Naive thymus-derived CD8-positive, alpha-beta T cell (primary cell): ENCODE measurements at places on chromosomes 3 and 15. TPM values are rescaled to one million over a fixed set of nuclear protein-coding genes. Genes with fewer than 3 reads are reported as not detected.

DNA sequence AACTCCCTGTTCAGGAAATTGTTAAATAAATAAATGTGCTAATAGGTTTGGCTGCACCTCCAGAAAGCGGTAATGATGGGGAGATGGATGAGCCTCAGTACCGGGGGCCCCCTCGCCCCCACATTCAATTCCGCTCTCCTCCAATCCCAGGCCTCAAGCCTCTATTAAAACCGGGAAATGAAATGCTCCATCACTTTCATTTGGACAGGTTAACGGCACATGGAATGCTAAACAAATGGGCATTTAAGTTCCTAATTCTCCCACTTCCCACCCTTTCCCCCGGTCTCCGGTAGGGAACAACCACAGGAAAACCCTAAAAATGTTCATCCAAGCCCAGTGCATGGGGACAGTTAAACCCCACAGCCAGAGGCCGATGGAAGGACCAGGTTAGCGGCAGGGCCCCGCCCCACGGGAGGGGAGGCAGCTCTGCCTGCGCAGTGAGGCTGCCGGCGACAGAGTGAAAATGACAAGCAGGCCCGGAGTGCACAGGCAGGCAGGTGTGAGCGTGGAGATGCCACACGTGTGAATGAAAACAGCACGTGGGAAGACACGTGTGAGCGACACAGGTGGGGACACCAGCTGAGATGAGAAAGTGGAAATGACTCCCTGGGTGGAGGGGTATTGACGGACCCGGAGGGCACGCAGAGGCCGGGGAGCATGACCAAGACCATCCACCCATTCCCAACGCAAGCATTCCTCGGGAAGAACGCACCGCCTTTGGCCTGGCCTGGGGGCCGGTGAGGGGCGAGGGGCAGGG lies 28.1 kb downstream of the RNU5B-1 start:
- H3K36me3 ChIP-seq, result no peaks in the 10 kb centered on the region
- H3K27ac ChIP-seq, result no peak overlapping the region
- H3K4me1 ChIP-seq, result no peaks in the 10 kb centered on the region
- peaks cover 3% of the 10 kb centered on the region for H3K27me3 ChIP-seq
- no peak for DNase-seq

- peaks cover 55% of the 10 kb centered on the region for H3K4me1 ChIP-seq
- DNase-seq, result no peak
- H3K27ac ChIP-seq, result peak overlapping the region; percentile 65
- H3K4me3 ChIP-seq, result no peak overlapping the region
- H3K27me3 ChIP-seq, result no peaks in the 10 kb centered on the region
Measured at GRCh38 chr15:64856429-64857145, 14.9 kb downstream of the PLEKHO2 start.

DNA sequence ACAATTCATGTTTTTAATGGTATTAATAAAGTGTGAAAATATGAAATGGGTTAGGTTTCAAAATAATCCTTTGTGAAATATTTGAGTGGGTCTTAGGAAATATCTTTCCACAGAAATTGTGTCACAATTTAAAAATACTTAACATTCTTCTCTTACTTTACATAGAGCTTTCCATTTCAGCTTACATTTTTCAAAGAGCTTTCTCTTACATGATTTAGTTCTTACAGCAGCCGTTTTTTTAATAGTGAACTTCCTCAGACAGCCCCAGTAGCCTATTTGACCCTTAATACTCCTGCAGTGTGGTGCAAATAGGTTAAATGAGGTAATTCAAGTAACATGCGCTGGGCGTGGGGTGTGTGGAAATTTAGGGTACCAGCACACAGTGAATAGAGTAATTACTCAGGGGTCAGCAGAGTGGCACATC lies 21.8 kb downstream of the P2RY12 start:
- no peak for DNase-seq
- H3K27me3 ChIP-seq, result peaks cover 3% of the 10 kb centered on the region
- H3K36me3 ChIP-seq, result no peaks in the 10 kb centered on the region
- H3K4me1 ChIP-seq, result no peaks in the 10 kb centered on the region

DNA sequence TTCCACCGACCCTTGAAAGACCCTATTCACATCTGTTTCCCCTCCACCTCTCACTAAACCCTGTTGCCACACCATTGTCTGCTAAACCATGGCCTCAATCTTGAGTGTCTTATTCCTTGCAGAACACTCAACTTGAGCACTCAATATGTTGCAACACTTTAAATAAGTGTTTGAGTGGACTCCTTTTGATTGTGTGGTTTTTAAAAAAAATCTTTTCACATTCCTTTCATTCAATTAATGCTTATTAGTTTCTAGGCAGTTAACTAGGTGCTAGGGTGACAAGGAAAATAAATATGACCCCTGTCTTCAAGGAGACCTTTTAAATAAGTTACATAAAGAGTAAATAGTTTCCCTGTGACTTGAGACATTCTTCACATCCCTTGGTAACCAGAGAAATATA lies 13.3 kb upstream of the HHLA2 start:
- no peak for DNase-seq
- H3K36me3 ChIP-seq, result no peaks in the 10 kb centered on the region
- H3K27ac ChIP-seq, result no peak overlapping the region
- H3K27me3 ChIP-seq, result no peaks in the 10 kb centered on the region
- no peak overlapping the region for H3K4me3 ChIP-seq

- DNase-seq, result no peak
- no peaks in the 10 kb centered on the region for H3K4me1 ChIP-seq
- H3K4me3 ChIP-seq, result no peak overlapping the region
- no peak overlapping the region for H3K27ac ChIP-seq
Measured at GRCh38 chr15:88930579-88930978, 17.4 kb upstream of the MFGE8 start.

Gene CMTM8
- 2.2 TPM for total RNA-seq

DNA sequence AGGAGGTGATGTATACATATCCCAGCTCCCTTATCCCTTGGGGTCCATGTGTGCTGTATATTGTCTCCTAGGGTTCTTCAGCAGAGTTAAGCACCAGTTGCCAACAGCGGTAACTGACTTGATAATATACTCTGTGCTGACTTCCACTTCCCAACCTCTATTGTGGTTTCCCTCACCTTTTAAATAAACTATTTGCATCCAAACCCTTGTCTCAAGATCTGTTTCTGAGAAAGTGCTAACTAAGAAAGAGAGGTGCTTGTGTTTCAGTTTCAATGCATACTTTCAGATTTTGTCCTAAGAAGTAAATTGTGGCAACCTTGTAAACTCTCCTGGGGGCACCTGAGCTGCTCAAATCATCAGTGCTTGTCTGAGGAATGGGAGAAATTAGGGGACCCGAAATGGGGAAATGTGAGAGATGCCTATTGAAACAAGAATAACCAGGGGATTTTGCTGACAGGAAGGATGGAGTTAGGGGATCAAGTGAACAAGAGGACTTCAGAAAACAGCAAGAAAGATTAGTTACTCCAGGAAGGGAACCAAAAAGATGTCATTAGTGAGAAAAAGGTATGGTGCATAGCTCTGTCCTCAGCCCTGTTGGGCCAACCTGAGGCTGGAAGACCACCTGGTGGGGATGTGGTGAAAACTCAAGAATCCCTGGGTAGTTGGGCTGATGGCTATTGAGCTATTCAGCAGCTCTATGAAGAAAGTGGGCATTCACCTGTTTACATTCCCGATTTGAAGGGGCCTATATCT lies 50.9 kb upstream of the MRPL3 start:
- H3K27me3 ChIP-seq, result peaks cover 16% of the 10 kb centered on the region
- no peaks in the 10 kb centered on the region for H3K4me1 ChIP-seq
- no peaks in the 10 kb centered on the region for H3K36me3 ChIP-seq
- no peak overlapping the region for H3K27ac ChIP-seq
- DNase-seq, result no peak
- no peak overlapping the region for H3K4me3 ChIP-seq
